Activated CD4-positive, alpha-beta T cell treated with anti-CD3 and anti-CD28 coated beads, Interleukin-2, amount 10 ng/mL, durations not matched to agents 7 days and 5 days (primary cell): ENCODE measurements at places on chromosomes 5 and 9. TPM values are rescaled to one million over a fixed set of nuclear protein-coding genes. Genes with fewer than 3 reads are reported as not detected.

PTPRD gene
- not detected for total RNA-seq

NR4A3 gene
- total RNA-seq: 0.17 TPM

- H3K4me3 ChIP-seq: no peak overlapping the region
- no peaks in the 10 kb centered on the region for H3K36me3 ChIP-seq
- no peak overlapping the region for H3K27ac ChIP-seq
These were observed 25.7 kb downstream of the PDGFRB start for GRCh38 chr5:150129813-150130492.

DNA sequence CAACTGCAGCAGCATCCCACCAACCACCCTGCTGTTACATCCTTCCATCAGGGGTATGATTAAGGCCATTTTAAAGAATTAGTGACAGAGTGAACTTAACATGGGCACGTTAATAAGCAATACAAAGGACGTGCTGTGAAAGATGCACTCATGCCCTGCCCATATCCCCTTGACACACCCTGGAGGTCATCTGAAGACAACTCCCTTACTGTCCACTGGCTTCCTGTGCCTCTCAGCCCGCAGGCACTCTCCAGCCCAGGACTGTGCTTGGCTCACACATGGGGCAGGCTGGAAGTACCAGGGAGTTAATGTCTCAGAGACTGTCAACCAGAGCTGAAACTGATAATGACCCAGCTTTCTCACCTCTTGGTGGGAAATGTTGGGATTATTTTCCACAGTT lies 81.8 kb downstream of the TRIM36 start:
- no peak overlapping the region for H3K27ac ChIP-seq
- H3K4me1 ChIP-seq: no peaks in the 10 kb centered on the region
- no peak for DNase-seq
- H3K4me3 ChIP-seq: no peak overlapping the region
- H3K27me3 ChIP-seq: peaks cover 15% of the 10 kb centered on the region
- no peaks in the 10 kb centered on the region for H3K36me3 ChIP-seq

DNA sequence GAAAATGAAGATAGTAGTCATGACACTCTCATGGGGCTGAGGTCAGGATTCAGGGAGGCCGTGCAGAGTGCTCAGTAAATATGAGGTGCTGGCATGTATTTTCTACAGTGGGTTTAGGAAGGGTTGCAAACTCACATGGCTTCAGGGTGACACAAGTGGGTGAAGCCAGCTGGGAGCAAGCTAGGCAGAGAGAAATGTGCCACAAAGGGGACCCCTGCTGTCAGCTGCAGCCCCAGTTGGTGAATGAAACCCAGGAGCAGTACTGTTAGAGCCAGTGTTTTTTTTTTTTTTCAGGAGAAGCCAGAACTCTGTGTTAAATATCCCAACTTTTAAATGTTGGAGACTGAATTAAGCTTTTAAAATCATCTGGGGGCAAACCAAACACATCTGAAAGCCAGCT lies 75.3 kb downstream of the INSYN2B start:
- H3K27ac ChIP-seq: no peak overlapping the region
- no peak overlapping the region for H3K4me3 ChIP-seq
- H3K4me1 ChIP-seq: peaks cover 12% of the 10 kb centered on the region
- DNase-seq: no peak
- H3K27me3 ChIP-seq: no peaks in the 10 kb centered on the region

- H3K4me1 ChIP-seq: no peaks in the 10 kb centered on the region
- no peak overlapping the region for H3K27ac ChIP-seq
- no peak overlapping the region for H3K4me3 ChIP-seq
These were observed 35.5 kb downstream of the BHMT start for GRCh38 chr5:79147076-79147475.

DNA sequence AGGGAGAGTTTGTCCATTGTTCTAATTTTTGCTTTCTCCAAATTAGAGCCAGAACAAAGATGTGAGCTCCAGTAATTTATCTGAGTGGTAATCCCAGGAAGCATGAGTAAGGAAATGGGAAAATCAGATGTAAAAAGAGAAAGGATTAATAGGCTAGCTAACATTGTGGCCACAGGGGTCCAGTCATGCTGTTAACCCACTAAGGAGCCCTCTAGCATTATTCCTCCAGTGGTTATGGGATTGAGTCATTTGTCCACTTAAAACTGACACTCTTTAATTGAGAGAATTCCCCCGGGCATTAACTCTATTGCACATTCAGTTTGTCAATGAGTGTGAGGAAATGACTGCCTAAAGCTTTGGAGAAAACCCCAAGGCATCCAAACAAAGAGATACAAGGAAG lies 700.3 kb upstream of the TYRP1 start:
- H3K4me3 ChIP-seq: no peak overlapping the region
- H3K36me3 ChIP-seq: no peaks in the 10 kb centered on the region
- H3K27me3 ChIP-seq: no peaks in the 10 kb centered on the region
- no peak for DNase-seq
